ENCODE measurements at places on chromosomes 16 and 17.
A peak's percentile ranks its signal among the peaks of the same experiment; 100 is the strongest.

- no peak for DNase-seq
Observed at GRCh38 chr17:15919466-15919865, 25.5 kb upstream of the ADORA2B start.

- DNase-seq = no peak
Observed at GRCh38 chr16:9296271-9296590, 204.8 kb downstream of the HAPSTR1 start.

DNA sequence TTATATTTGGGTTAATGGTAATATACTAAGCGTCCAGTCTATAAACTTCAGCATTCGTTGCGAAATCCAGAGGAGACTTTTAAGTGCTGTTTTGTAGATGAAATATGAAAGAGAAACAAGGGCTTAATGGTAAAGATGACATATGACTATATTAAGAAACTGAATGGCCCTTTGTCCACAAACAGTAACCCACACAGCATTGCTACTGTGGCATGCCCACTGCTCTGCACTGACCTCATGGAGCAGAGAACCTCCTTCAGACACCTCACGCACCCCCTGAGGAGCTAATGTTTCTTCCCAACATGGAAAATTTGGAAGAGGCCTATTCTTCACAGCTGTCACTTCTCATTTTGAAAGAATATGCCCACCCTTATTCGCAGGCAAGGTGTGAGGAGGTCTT, 26.7 kb downstream of the ASPA start:
- DNase-seq = no peak

GRCh38 chr16:80518436-80518835, 22.4 kb upstream of the DYNLRB2 start:
- peak; percentile 7 for DNase-seq

- DNase-seq = no peak
Observed at GRCh38 chr16:78823027-78823426, 723.6 kb downstream of the WWOX start.

DNA sequence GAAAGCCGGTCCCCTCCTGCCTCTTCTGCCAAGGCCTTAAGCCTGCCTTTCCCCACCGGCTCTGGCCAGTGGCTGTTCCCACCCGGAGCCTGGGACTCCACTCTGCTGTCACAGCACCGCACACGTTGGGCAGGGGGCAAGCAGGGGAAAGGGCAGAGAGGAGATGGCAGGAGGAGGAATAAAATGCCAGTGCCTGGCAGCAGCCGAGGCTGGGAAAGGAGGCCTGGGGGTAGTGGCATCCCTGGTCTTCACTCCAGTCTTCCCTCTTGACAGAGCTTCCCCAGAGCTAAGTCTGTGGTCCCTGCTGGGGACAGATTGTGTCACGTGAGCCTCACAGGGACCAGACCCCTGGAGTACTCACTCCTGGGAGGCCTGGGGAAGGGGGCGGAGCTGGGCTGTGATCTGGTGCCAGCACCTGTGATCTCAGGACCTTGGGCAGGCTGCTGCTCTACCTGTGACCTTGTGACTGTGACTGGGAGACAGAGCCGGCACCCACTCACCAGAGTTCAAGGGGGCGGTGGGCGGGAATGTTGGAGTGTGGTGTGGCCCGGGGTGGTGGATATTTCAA, 97.2 kb upstream of the GSE1 start:
- no peak for DNase-seq

DNA sequence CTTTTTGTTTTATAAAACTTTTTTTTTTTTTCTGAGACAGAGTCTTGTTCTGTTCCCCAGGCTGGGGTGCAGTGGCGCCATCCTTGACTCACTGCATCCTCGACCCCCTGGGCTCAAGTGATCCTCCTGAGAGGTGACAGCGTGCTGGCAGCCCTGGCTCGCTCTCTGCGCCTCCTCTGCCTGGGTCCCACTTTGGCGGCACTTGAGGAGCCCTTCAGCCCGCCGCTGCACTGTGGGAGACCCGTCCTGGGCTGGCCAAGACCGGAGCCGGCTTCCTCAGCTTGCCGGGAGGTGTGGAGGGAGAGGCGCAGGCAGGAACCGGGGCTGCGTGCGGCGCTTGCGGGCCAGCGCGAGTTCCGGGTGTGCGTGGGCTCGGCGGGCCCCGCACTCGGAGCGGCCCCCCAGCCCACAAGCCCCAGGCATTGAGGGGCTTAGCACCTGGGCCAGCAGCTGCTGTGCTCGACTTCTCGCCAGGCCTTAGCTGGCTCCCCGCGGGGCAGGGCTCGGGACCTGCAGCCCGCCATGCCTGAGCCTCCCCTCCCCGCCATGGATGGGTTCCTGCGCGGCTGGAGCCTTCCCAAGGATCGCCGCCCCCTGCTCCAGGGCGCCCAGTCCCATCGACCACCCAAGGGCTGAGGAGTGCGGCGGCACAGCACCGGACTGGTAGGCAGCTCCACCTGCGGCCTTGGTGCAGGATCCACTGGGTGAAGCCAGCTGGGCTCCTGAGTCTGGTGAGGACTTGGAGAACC, 49.6 kb upstream of the HELZ start:
- DNase-seq = no peak

All from kidney glomerular epithelial cell (primary cell).